ENCODE measurements at places on chromosomes 16 and 17. TPM values are rescaled to one million over a fixed set of nuclear protein-coding genes. Genes with fewer than 3 reads are reported as not detected.

Gene TNFAIP1
- total RNA-seq: 90.0 TPM

Gene OTOA
- 0.29 TPM for total RNA-seq

Gene PDIA2
- total RNA-seq: not detected

Gene NDUFAF8
- 27.8 TPM for total RNA-seq

Gene C1QTNF8
- total RNA-seq: not detected
